ENCODE measurements at places on chromosomes 2 and 18.

DNA sequence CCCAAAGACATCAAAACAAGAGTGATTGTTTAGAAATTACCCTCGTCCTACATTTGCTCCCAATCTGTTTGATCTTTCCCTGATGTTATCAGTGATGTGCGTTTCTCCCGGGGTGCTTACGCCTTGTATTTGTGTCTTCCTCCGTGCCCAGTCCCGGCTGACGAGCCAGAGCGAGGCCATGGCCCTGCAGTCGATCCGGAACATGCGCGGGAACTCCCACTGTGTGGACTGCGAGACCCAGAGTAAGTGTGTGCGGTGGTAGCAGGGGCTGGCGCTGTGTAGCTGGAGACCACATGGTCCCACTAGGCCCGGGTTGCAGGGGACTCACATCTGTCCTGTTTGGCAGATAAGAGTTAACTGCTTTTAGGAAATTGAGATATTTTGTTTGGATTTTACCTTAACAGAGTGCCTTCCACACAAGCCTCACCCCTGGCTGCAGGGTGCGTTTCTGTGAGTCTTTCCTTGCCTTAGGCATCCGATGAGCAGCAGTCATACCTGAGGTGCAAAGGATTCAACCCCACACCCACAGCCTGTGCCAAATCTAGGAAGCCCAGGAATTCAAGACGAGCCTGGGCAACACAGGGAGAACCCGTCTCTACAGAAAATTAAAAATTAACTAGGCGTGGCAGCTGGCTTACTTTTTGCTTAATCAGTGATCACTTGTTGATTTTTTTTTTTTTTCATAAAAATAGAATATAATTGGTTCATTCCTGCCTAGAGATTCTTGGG lies 127.4 kb downstream of the GBX2 start:
- no peak for DNase-seq

DNA sequence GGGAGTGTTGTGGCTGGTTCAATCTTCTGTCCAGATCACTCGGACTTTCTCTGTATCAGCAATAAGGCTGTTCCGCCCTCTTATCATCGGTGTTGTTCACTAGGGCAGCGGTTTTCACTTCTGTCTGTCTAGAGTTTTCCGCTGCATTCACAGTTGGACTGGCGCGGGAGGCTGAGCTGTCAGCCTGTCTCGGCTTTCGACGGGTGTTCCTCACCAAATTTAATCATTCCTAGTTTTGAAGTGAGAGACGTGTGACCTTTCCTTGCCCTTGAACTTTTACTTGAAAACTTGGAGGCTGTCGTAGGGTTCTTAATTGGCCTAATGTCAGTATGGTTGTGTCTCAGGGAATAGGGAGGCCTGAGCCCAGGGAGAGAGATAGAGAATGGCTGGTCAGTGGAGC lies 108.3 kb downstream of the NFATC1 start:
- DNase-seq = no peak

DNA sequence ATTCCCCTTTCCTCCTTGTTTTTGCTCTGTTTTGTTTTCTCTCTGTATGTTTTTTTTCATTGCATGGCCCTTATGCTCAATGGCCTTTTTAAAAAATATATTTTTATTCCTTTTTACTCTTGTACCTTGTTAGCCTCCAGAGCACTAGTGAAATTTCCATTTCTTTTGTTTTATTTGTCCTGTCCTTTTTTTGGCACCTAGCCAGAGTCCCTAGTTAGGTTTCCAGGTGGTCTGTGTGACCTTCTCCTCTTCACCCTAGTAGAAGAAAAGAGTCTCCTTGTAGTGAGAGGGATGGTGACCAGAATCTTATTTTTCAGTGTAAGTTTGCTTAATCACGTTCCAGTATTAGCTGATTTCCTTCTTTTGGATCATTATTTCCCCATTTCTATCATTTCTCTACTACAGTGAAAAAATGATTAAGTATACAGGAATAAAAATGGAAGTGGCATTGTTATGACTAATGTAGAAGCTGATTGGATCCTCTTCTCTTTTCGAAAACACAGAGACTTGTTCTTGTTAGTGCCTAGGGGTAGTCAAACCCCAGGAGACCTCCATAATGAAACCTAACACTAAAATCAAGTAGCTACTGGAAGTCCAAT lies 65.9 kb downstream of the NBEAL1 start:
- no peak for DNase-seq

- DNase-seq = no peak
These were observed 30.1 kb downstream of the UXS1 start for GRCh38 chr2:106163948-106164545.

DNA sequence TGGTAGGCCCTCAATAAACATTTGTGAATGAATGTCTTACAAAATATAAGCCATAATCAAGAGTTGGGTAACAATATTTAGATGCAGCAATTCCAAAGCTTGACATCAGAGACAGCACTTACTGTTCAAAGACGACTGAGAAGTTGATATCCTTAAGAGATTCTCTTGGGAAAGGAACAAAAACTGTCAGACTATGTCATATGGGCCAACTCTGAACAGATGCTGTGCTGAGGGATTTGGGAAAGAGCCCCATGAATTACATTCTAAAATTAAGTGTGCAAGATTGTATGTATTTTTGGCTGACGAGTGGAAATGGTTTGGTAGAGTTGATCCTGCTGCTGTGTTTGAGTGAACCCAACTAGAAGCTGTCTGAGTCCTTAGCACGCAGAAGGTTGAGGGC lies 250.7 kb upstream of the LINC00305 start:
- DNase-seq = no peak

- no peak for DNase-seq
These were observed 197.5 kb upstream of the NRP2 start for GRCh38 chr2:205484764-205485163.

DNA sequence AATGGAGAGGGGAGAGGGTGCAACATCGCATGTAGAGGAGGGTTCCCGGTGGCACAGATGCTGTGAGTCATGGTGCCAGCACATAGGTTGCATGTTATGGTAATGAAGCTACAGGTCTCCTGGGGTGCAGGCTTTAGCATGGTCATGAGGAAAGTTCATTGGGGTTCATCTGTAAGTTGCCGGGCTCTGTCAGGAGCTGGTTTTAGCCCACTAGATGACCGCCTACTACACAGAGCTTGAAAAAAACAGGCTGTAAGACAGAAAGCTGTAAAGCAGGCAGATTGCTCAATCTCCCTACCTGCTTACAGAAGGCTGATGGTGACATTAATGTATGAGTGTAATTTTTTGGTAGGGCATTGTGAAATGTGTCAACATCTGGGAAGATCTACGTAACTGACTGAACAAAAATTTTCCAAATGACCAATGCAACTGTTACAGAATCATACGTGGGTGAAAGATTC lies 23.9 kb downstream of the DYSF start:
- no peak for DNase-seq

DNA sequence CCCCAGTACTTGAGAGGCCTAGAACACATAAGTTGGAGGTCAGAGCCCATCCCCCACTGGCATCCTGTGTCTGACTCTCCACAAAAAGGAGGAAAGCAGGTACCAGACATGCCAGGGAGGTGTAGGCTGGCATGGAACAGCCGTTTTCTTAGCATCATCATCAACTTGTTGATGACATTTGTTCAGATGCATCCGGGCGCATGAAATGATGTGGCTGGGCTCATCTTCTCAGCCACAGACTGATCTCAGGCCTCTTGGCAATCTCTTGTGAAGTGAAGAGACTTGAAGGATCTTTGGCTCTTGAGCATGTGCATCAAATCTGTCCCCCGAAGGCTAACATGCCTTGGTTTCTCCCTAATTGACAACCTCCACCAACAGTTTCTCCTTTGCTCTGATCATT lies 243.3 kb downstream of the TSN start:
- no peak for DNase-seq

DNA sequence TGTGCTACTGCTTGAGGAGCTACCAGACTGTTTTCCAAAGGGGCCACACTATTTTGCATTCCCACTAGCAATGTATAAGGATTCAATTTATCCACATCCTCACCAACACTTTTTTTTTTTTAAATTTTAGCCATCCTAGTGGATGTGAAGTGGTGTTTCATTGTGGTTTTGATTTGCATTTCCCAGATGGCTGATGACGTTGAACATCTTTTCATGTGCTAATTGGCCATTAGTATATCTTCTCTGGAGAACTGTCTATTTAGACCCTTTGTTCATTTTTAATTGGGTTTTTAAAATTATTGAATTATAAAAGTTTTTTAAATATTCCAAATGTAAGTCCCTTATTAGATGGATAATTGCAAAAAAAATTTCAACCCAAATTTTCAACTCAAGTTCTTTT lies 121.1 kb downstream of the MAPK4 start:
- no peak for DNase-seq

DNA sequence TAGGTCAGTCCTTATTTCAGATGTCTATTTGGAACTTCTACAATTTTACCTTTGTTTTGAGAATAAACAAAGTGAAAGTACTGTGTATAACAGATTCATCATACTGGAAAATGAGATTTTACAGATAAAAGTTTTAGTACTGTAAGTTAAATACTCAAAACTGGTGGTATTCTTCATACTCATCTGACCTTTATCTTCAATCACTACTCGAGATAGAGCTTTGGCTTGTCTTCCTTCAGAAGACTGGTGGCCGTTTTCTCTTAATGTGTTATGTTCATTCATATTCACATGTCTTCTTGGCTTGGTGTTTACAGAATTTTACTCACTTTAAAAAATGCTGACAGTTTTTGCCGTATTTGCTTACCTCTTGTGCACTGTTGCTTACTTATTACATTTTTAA lies 2.1 kb downstream of the SPOPL start:
- no peak for DNase-seq
